ENCODE measurements at places on chromosomes 3 and 15.
A peak's percentile ranks its signal among the peaks of the same experiment; 100 is the strongest.

DNA sequence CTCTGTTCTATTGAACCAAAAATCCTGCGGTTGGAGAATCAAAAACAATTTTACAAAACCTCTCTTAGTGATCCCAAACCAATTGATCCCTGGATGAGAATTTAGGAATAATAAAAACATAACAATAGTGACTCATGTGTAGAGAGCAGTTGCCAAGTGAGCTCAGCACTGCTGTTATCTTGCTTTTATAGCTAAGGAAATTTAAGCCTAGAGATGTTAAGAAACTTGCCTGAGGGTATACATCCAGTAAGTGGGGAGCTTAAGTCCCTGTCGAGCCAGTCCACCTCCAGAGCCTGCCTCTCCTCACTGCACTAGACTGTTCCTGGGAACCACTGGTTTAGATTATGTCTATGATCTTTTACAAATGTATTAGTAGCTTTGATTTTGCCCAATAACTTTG lies 358.4 kb upstream of the LMCD1 start:
- no peak for DNase-seq

DNA sequence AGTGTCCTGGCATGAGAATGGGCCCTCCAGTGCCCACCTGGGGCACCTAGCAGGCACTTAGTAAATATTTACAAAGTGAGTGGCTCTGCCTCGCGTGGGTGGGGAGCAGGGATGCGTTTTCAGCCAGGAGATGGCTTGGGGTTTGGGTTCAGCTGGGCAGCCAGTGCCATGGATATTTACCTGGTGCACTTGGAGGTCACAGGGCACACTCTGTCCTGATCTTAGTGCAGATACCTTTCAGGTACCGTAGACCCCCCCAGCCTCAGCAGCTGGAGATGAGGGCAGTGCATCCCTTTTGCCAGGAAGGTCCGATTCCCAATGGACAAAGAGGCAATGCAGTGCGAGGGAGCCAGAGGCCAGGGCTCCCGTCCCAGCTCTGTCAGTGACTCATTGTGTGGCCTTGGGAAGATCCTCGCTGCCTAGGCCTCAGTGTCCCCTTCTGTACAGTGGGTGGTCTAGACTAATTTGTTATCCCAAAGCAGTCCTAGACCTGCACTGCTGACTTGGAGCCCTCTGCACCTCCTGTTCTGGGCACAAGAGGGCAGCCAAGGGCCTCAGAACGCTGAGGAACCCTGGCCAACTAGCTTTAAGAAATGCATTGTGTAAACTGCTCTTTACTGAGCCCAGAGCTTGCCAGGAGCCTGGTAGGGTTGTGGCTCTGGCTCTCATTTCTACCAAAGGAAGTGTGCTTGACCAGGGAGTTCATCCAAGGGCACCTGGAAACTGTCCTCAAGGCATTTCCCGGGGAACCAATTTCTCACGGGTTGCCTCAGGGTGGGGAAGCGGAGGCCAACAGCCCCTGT lies 16.0 kb downstream of the HDAC11 start:
- DNase-seq = peak; percentile 47

DNA sequence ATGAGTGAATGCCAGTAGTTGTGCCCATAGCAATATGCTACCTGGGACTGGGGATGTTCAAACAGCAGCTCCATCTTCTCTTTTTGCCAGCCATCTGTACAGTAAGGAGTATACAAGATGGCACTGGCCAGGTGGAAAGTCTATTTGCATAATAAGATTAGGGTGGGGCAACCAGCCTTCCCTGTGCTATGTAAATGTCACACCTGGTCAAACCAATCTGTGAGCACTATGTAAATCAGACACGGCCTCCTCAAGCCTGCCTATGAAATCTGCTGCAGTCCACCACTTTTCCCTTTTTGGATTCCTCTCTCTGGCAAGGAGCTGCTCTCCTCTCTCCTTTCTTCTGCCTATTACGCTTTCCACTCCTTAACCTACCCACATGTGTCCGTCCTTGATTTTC lies 53.0 kb downstream of the C3orf80 start:
- no peak for DNase-seq

GRCh38 chr15:85570336-85570735 lies 189.9 kb downstream of the AKAP13 start:
- DNase-seq = no peak

DNA sequence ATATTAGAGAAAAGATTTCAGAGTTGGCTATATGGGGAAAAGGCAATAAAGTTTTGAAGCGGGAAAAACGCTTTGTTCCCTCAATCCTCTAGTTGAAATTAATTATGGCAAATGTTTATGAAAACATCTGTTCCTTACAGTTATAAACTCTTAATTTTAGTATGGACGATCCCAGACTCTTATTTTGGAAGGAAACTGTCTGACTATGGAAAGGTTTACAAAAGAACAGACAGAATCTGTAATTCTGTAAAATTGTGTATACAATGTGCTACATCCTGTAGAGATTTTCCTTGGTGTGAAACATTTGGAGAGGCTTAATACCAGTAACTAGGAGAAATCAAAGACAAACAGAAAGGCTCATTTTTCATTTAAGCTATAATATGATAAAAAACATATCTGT lies 311.8 kb downstream of the TBC1D5 start:
- no peak for DNase-seq

DNA sequence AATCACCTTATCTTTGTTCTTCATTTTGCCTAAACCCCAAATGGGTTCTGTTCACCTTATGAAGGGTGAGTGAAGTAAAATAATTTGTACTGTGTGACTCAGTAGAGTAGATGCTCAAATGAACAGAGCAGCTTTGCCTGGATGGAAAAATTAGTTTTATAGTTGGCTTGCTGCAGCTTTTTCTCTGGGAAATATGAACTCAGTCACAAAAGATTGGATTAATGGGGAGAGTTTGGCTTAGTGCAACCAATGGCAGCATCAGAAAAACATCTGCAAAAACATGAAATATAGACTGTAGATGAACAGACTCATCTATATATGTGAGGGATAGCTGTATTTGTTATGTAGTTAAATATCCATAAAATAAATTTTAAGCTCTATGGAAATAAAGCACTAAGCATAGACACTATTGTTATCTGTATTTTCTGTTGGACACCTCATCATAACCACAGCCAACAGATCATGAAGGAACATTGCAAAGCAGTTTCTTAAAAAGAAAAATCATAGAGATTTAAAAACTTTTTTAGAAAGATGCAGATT lies 181.3 kb downstream of the ECT2 start:
- no peak for DNase-seq

DNA sequence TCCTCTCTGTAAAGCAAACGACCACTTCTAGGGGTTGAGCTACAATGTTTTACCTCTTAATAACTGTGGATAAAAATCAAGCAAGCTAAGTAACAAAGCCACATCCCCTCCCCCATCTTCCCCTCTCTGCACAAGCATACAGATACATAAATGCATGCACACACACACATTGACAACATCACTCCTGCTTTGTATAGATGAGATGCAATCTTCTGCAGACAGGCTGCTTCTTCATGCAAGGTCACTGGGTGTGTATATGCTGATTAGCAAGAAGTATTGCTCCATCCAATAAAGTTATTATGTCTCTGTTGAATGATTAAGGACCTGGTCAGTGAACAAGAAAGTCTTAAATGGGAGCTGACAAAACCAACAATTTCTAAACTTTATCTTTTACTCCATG lies 8.8 kb upstream of the ATP11B start:
- no peak for DNase-seq

- DNase-seq = no peak
Observed at GRCh38 chr15:74417225-74417624, 16.5 kb downstream of the SEMA7A start.

- no peak for DNase-seq
Observed at GRCh38 chr15:56460071-56460470, 4.9 kb downstream of the MNS1 start.

GRCh38 chr3:96213393-96213792 lies 601.0 kb upstream of the EPHA6 start:
- no peak for DNase-seq

DNA sequence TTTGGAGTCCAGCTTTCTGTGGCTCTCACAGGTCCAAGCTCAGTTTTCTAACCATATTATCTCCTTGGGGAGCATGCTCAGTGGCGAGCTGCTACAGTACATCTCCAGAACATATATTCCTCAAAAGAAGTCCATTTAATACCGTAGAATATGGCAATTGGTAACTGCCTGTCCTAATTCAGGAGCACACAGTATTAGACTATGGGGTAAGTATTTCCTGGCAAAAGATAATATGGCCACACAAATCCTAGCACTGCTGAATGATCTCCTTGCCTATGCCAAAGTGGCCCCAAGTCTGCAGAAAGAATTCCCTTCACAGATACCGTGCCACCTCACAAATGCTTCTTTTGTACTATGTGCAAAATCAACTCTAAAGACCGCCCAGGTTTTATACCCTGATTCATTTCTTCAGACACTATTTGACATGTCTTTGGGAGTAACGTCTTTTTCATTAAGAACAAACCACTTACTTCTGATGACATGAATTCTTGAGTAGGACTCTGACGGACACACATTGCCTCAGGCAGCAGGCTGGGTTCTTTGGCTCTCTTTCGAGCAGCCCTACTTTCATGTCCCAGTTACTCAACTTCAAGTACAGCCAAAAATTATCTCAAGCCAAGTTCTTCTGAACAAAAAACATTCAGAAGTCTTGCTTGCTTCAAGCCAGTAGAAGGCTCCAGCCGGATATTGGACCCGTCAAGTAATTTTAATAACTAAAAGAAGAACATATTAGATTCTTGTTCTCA lies 368.3 kb upstream of the DCBLD2 start:
- DNase-seq = no peak

DNA sequence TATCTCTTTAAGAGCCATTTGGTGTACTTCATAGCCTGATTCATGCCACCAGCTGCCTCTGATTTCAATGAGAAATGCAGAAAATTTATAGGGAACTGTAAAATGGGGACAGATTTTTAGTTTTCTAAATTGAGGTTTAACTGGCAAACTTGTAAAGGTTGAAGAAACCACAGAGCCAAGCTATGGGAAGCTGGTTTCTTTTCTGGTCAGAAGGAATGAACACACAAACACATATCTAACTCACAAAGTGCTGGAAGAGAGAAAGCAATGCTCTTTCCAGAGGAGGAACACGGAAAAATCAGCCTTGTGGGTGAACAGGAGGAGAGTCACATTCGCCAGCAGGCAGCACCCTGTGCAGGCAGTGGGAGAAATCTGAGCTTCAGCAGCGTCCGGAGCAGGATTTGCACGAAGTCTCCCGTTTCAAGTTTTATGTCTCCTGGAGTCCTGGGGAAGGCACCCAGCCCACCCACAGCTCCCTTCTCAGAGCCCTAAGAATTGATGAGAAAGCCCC lies 481 bp downstream of the MASP1 start:
- DNase-seq = no peak

DNA sequence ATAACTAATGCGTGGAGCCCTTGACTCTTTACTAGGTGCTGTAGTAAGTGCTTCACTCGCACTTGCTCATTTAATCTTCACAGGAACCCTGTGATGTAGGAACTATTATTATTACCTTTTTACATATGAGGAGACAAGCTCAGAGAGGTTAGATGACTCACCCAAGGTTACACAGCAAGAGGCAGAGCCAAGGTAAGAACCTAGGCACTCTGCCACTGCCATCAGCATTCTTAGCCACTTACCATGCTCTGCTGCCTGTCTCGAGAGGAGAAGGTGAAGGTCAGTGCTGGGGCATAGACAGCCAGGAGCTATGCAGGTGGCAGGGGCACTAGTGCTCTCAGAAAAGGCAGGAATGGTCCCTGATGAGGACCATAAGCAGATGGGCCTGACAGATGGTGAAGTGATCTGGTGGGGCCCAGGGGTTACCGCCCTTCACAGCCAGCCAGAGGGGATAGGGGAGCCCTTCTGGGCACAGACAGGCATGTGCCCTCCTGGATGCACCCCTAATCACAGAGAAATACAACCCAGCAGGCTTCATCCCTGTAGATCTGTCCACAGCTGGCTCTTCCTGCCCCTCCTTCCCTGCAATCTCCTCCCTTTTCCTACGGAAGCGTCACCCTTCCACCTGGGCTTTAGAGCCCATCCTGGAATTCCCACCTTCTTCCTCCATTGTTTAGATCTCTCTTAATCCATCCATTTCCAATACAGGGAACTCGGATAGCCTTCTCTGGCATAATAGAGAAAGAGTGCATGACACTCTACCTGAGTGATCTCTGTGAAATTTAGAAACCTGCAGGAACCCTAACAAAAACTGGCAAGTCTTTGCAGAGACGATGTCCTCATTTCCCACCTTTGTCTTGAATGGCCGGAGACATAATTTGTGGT lies 26.9 kb downstream of the ABTB1 start:
- DNase-seq = no peak

- no peak for DNase-seq
Observed at GRCh38 chr15:38536201-38536676, 28.4 kb downstream of the RASGRP1 start.

GRCh38 chr3:196135693-196136639 lies 54.1 kb upstream of the TFRC start:
- DNase-seq = no peak

DNA sequence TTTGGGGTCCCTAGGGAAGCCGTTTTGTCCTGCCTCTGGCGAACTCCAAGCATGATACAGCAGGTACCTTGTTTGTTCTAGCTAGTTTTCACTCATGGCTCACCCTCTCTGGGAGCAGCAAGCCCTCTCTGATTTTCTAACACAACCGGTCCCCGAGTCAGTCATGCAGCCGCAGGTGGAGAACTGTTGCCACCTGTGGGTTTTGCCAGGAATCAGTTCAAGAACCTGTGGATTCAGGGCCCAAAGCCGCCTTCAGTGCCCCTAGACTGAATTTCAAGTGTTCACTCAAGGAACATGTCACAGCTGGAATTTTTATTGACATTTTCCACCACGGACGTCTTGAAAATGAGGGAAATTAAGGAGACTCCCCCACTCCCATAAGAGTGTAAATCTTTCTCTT lies 13.3 kb upstream of the LRRK1 start:
- no peak for DNase-seq

DNA sequence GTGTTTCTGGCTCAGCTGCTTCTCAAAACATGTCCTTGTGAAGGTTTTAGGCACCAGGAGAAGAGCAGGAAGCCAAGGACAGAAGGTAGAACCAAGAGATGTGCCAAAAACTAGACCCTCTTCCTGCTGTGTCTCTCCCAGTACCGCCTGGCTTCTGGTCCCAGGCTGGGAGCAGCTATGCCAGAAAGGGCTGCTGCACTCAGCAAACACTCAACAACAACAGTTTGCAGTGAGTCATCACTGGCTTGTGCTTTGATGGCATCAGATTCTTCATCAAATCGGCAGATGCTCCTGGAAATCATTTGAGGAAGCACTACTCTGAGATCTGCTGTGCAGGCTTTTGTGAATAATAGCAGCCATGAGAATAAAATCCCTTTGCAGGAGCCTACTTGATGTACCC lies 63.2 kb downstream of the DGKG start:
- DNase-seq = no peak

Data from activated gamma-delta T cell treated with anti-CD3 and anti-CD28 coated beads, Interleukin-2, amount 50 U/mL, for 16 hours (primary cell).